ENCODE measurements at places on chromosomes 3 and 15.

GRCh38 chr15:52008359-52008697 is 10.7 kb upstream of the MAPK6 start:
- no peak for DNase-seq

DNA sequence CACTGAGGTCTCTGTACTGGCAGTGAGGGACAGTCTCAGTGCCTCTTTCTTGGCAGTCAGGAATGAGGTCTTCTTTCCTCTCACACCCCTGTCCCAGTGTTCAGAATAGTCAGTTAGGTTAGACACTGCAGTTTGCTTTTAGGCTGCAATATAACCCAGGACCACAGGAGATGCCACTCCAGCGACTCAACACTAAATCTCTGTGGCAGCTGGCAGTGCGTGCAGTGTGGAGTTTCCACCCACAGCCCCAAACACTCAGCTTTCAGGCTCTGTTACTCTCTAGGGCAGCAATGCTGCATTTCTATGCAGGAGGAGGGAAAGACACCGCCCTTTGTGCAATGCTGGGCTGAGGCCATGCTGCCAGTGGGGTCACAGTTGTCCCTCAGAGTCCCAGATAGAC is 150.2 kb upstream of the SUCLG2 start:
- DNase-seq, result no peak

DNA sequence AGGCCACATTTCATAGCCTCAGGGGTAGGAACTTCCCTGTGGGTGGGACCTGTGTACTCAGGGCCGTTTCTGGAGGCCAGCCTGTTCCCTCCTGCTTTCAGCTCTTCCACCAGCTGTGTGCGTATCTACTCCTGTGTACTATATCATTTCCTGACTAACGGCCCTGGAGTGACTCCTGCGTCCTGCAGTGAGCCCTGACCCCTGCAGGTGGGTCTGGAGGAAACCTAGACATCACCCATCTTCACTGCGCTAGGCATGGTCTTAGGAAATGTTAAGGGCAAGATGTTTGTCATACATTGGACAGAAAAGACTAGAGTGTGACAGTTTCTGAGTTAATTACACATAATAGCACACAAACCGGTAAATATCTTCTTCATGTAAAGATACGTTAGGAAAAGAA is 297.3 kb downstream of the GABRB3 start:
- DNase-seq, result no peak

DNA sequence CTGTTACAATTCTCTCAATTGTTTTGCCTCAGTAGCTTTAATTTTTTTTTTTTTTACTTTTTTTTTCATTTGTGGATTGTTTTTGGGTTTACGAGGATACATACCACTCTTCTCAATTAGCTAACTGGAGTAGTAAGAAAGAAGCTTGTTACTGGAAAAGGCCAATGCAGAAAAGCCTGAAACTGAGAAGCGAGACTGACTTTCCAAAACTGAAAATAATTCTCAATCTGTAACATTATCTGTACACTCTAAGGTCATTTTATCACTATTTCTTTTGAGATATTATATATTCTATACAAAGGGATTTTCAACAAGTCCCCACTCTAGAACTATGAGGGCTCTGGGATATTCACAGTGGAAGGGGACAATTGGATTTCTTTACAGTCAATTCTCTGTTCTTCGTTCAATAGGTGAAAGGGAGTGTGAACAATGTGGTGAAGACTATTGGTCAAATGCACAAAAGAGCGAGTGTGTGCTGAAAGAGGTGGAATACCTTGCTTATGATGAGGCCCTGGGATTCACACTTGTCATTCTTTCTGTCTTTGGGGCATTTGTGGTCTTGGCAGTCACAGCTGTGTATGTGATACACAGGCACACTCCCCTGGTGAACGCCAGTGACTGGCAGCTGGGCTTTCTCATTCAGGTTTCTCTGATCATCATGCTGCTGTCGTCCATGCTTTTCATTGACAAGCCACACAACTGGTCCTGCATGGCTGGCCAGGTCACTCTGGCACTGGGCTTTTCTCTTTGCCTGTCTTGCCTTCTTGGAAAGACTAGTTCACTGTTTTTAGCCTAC is 83.9 kb upstream of the KCNAB1 start:
- no peak for DNase-seq

DNA sequence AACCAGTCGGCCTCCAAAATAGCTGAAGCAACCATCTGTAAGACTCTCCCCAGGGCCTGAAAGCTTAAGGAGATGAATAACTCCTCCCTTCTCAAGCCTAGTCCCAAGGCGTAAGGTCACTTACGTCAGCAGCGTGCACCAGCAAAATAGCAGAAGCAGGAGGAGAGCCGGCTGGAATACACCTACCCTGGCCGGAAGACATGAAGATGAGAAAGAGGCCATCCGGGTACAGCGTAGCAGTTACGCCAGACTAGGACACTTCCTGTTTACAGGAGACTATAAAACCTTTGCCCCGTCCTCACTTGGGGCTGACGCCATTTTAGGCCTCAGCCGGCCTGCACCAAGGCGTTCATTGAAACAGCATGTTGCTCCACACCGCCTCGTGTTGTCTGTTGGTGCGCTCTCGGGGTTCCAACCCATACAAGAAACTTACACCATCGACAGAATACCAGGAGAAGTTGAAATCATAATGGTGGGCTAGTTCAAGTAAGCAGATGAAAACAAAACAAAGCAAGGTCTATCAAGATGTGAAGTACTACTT is 2.5 kb downstream of the CFAP92 start:
- DNase-seq, result no peak

- DNase-seq, result peak; percentile 66
Measured at GRCh38 chr15:92810418-92811138, 89.5 kb upstream of the CHD2 start.

GRCh38 chr3:185823078-185824044 is 1.5 kb downstream of the IGF2BP2 start:
- DNase-seq, result no peak

- no peak for DNase-seq
Measured at GRCh38 chr15:39735120-39735717, 47.4 kb downstream of the FSIP1 start.

DNA sequence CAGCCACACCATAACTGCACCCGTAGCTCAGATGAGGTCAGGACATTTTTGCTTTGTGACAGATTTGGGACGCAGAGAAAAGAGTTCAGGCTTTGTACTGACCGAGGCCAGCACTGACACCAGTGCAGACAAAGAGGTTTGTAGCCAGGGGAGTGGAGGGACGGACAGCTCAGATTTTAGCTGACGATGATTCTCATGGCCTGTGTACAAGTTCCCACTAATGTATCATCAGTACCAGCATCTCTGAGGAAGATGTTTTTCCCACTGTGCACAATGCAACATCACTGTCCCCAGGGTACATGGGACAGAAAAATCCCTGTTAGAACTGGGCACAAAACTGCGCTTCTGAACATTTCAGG is 112.7 kb downstream of the SLCO3A1 start:
- DNase-seq, result no peak

- DNase-seq, result no peak
Measured at GRCh38 chr3:156383441-156384025, 171.4 kb downstream of the SSR3 start.

DNA sequence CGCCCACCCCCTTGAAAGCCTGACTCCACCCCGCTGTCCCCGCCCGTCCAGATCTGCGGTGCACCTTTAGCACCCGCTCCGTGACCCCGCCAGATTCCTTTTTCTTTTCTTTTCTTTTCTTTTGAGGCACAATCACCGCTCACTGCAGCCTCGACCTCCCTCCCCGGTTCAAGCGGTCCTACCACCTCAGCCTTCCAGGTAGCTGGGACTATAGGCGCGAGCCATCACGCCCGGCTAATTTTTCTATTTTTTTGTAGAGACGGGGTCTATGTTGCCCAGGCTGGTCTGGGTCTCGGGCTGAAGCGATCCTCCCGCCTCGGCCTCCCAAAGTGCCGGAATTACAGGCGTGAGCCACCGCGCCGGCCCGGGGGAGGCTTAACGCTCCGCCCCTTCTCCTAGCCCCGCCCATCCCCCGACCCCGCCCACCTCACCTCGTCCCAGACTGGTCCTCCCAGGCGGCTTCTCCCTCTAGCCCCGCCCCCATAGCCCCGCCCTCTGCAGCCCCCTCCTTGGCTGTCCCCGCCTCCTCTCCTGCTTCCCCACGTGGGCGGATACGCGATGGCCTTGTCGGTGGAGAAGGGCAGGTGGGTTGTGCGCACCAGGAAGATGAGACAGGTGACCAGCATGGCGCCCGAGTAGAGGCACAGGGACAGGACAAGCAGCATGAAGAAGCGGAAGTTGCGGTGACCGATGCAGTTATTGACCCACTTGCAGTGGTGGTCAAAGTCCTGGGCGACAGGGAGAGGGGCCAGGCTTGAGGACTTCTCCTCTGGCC is 3.2 kb downstream of the ZDHHC19 start:
- peak; percentile 72 for DNase-seq

- DNase-seq, result no peak
Measured at GRCh38 chr3:181790561-181790960, 78.8 kb downstream of the SOX2 start.

DNA sequence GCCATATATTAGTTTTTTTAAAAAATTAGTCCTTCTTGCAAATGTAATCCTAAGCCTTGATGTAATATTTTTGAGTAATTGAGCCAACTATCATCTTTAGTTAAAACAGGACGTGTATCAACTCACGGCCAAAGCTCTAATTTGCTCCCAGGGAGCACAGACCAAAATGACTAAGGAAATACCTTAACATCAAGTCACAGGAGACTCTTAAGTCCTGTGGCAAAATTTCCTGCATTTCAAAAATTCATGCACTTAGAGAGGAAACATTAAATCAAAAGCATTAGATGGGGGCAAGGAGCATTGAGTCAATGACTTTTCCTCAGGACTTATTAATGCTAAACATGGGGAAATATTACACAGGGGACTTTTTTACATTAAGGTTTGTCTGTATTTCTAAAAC is 276.0 kb downstream of the MFSD1 start:
- no peak for DNase-seq

- DNase-seq, result no peak
Measured at GRCh38 chr3:78697426-78697825, 1070.4 kb downstream of the ROBO1 start.

DNA sequence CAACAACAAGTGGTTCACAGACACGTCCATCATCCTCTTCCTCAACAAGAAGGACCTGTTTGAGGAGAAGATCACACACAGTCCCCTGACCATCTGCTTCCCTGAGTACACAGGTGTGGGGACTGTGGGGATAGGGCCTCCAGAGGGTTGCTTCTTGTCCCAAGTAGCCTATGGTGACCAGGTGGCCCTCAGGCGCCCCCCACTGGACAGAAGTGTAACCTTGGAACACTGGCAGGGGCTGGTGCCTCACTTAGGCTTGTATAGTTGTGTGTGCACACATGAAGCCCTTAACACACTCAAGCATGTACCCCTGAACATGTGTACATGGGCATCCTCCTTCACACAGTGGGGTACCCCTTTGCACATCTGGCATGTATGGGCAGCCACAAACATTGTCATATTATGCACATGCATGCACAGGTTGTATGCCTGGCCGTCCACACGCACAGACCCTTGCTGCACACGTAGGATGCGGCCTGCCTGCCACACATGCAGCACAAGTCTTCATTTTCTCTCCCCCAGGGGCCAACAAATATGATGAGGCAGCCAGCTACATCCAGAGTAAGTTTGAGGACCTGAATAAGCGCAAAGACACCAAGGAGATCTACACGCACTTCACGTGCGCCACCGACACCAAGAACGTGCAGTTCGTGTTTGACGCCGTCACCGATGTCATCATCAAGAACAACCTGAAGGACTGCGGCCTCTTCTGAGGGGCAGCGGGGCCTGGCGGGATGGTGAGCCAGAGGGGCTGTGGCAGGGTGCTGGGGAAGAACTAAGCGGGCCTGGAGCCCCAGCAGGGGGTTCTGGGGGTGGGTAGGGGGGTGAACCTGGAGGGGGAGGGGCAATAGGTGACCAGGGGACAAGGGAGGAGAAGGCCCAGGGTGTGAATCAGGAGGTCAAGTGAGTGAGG is 11.7 kb upstream of the SEMA3B start:
- DNase-seq, result no peak

GRCh38 chr3:129688271-129688895 is 81.9 kb upstream of the PLXND1 start:
- DNase-seq, result no peak

DNA sequence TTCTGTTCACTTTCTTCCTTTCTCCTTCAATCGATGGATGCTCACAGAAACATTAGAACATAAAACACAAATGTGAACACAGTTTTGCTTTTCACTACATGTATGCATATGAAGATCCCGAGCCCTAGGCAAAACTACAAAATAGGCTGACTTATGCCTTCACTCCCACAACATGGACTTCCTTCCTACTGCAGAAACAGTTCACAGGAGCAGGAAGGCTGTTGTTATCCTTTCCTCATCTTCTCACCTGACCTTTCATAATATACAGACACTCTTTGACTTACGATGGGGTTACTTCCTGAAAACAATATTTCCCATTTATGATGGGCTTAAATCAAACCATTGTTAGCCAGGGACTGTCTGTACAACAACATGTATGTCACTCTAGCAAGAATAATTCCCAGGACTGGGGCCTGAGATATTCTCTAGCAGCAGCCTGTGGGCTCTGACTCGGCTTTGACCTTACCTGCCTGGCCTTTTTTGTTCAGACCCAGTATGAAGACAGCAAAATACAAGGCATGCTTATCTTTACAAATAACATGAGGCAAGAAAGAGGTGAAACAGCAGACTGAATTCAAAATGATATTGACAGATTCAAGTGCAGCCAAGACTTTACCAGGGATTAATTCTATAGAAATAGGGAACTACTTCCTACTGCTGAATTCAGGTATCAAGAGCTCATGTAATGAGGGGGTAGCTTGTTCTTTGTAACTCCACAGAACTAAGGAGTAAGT is 51.8 kb upstream of the PLXND1 start:
- no peak for DNase-seq

- no peak for DNase-seq
Measured at GRCh38 chr15:62647202-62647842, 395.2 kb upstream of the TPM1 start.

DNA sequence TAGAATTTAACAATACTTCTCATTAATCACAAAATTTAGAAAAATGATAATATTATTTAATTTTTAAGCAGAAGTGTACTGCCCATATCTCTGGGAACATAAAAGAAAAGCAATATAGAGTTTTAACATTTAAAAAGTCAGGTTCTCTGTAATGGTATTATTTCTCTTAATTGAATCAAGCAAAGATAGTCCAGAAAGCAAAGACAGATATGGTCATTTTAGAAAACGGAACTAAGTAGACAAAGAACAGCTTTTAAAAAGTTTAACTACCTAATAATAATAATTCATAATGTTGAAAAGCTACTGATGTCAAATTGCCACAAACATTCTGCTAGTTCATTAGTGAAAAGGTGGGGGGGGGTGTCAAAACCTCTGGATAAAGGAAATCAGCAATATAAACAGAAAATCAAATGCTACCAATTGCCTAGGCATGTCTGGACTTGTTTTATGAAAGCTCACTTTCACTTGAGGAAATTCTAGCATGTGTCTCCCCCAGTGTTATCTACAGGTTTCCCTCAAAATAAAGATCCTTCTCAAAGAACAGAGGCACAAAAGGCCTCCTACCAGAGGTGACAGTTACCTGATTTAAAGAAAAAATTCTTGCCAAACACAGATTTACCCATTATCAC is 1.7 kb downstream of the ZMAT3 start:
- DNase-seq, result no peak

- no peak for DNase-seq
Measured at GRCh38 chr3:171173736-171174135, 147.2 kb upstream of the SLC2A2 start.

Measured in activated CD8-positive, alpha-beta memory T cell treated with anti-CD3 and anti-CD28 coated beads, Interleukin-2, amount 10 ng/mL, durations not matched to agents 7 days and 5 days (primary cell).